ENCODE measurements at places on chromosomes 6 and 20. TPM values are rescaled to one million over a fixed set of nuclear protein-coding genes. Genes with fewer than 3 reads are reported as not detected.

The KIAA1755 gene
- 1.4 TPM for total RNA-seq

The HLA-DMB gene
- total RNA-seq: not detected

The GATA5 gene
- not detected for total RNA-seq

The SEL1L2 gene
- total RNA-seq: not detected

DNA sequence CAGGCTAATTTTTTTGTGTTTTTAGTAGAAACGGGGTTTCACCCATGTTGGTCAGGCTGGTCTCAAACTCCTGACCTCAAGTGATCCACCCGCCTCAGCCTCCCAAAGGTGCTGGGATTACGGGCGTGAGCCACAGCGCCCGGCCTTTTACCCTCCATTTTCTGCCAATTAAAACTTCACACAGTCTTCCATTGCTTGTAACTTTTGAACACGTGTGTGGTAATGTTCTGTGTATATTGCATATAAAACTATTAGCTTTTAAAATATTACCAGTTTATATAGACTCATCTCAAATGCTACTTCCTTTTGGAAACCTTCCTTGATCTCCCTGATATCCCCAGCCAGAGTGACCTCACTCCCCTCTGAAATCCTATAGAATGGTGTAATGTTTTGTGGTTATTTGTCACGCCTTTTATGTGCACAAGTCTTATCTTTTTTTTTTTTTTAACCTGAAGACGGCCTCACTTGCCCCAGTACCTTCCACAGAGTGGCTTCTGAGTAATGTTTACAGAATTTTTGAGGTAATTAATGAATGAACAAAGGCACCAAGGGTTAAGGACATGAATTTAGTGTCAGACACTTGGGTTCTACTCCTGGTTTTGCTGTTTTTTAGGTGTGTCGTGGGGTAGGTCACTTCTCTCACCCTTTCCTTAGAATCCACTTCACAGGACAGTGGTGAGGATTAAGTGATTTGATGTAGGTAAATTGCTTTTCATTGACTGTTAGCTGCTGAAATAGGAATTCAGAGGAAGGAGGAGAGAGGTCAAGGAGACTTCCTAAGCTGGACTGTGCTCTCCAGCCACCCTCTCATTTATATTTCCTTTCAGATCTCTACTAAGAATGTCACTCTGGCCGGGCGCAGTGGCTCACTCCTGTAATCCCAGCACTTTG, 11.2 kb upstream of the MMP24 start:
- DNase-seq: peak; percentile 65

DNA sequence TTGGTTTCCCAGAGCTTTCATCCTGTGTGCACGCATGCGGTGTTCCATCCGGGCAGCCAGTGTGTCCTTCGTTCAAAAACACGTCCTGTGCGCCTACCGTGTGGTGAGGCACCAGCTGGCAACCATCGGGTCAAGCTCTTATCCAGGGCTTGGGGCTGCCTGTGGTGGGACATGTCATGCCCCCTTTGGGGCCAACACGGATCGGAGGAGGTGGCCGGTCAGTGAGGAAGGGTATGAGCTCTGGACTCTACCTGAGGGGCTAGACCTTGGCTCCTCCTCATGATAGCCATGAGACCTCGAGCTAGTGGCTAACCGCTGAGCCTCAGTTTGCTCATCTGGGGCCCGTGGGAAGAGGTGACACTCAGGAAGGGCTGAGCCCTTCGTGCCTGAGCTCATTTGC, 158.5 kb upstream of the PMEPA1 start:
- peak; percentile 2 for DNase-seq

GRCh38 chr6:89613790-89614189, 24.8 kb downstream of the LYRM2 start:
- no peak for DNase-seq

GRCh38 chr6:75213112-75213511, 7.3 kb upstream of the COL12A1 start:
- DNase-seq: no peak

All from SJCRH30 (cell line).